ENCODE measurements at places on chromosomes 6 and 20.

GRCh38 chr6:111254004-111254778, 166.9 kb downstream of the SLC16A10 start:
- peaks cover 2% of the 10 kb centered on the region for H3K4me1 ChIP-seq
- no peaks in the 10 kb centered on the region for H3K36me3 ChIP-seq
- DNase-seq: no peak

DNA sequence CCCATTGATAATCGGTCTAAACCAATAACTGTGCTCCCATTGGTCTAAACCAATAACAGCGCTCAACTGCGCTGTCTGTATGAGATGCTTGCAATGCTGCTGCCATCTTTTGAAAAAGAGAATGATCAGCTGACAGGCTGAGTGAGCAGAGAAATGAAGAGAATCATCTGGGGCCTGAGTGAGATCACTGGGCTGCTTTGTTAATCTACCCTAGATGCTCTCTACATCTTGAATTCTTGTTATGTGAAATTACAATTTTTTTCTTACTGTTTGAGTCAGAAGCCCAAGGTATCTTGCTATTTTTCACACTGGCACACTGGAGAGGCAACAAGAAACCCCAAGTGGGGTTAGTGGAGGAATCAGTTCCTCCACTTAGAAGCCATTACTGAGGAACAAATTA, 91.5 kb upstream of the GCM1 start:
- no peak overlapping the region for H3K4me3 ChIP-seq
- H3K27ac ChIP-seq: no peak overlapping the region
- no peaks in the 10 kb centered on the region for H3K36me3 ChIP-seq
- no peaks in the 10 kb centered on the region for H3K4me1 ChIP-seq

DNA sequence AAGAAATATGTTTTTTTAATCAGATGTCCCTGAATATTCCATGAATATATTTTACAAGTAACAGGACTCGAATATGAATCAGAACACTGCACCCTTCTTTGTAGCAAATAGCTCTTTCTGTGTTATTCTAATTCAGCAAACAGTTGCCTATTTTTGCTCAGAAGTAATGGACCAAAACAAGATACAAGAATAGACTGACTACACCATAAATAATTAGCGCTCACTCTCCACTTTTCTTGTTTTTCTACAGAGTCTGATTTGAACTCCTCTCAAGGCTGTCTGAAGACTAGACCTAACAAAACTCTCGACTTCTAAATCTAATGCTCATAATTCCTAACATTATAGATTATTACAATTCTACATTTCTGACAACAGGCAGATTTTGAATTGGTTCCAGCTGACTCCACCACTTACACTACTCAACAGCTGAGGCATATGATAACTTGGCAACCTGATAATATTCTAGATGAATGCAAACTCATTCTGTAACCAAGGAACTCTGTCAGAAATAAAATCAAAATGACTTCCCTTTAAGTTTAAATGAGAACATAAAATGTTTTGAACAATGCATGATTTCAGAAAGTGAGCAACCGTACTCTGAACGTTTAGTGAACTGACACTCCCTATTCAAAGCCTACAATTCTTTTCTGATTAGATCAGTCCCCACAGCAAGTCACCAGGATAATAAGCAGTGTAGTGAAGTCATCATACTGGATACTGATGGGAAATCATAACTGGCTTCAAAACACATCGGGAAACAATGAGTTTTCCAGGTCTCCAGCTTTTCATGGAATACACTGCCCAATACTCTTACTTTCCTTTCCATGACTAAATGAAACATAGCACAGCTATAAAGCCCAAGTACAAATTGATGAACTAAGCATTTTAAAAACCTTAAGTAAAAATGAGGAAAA, 114.2 kb upstream of the BEND6 start:
- peaks cover 4% of the 10 kb centered on the region for H3K4me1 ChIP-seq
- DNase-seq: no peak
- no peaks in the 10 kb centered on the region for H3K27me3 ChIP-seq
- no peaks in the 10 kb centered on the region for H3K36me3 ChIP-seq
- no peak overlapping the region for H3K27ac ChIP-seq

DNA sequence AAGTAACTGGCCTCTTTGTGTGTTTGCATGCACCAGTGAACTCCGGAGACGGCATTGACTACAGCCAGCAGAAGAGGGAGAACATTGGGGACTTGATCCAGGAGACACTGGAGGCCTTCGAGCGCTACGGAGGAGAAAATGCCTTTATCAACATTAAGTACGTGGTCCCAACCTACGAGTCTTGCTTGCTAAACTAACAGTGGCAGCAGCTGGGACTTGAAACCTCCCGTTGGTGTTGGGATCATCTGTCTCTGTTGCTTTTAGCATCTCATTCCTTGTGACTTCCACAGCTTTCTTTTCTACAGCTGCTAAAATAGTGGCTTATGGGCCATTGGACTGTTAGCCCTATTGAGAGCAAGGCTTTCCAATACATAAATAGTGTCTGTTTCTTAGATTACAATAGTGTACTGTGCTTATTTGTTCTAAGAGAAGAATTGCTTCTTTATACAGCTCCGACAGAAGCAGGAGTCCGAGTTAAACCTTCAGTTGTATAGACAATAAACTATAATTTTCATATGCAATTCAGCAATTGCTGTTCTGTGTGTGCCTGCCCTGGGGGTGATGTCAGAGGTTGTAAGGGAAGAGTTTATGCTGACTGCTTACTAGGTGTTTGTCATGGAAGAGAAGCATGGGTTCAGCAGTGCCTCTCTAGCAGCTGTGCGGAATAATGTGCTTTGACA, 99.6 kb upstream of the QKI start:
- H3K27me3 ChIP-seq: no peaks in the 10 kb centered on the region
- H3K36me3 ChIP-seq: no peaks in the 10 kb centered on the region
- no peak for DNase-seq
- no peak overlapping the region for H3K4me3 ChIP-seq

DNA sequence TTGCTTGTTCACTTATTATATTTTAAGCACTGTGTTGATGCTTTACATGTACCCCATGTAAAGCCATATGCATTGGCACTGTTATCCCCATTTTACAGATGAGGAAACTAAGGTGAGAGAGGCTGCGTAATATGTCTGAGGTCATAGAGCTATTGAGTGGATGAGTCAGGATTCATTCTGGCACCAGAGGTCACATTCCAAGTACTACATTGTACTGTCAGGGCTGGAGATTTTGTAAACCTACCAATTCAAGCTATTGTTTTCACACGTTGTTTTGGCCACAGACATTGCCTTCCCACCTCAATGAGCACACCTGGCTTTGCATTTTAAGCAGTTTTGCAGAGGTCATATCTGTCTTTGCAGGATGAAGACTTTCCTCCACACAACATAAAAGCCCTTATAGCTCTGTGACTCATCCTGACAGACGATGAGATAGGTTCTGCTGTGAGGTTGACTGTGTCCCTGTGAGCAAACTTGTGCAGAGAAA, 33.2 kb downstream of the ANKS1A start:
- H3K4me1 ChIP-seq: peaks cover 9% of the 10 kb centered on the region
- H3K4me3 ChIP-seq: no peak overlapping the region
- no peak overlapping the region for H3K27ac ChIP-seq
- DNase-seq: no peak

DNA sequence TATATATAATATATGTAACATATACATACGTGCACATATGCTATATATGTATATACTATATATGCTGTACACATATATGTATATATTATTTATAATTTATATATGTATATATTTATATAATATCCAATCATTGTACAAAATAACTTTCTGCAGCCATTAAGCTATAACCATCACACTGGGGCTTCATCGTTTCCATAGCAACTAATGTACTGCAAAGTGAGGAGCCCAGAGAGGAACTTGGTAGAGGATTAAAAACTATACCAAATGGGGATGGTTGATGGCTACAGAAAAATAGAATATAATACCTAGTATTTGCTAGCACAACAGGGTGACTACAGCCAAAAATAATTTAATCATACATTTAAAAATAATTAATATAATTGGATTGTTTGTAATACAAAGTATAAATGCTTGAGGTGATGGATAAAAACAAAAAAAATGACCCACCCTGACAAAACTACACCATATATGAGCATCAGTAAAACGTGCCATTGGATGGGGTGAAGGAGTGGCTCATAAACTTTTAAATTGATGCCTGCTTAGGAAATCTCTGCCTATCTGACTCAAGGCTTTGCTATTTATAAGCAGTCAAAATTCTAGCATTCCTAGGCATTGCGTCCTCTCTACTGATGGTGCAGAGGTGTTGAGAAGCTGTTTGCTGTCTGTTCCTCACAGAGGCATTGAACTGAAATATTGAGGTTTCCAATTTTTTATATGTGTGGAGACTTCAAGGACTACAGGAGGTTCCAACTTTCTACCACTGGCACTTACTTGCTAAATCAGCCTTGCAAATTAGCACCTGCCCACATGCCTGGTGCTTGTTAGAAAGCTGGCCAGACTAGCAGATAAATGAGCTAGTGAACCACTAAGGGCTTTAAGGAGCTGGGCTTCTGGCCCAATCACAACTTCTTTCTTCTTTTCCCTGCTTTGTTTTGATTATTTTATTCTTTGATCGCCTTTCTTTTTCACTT, 190.1 kb downstream of the SCP2D1 start:
- H3K27ac ChIP-seq: no peak overlapping the region
- no peak overlapping the region for H3K4me3 ChIP-seq
- H3K36me3 ChIP-seq: no peaks in the 10 kb centered on the region
- H3K27me3 ChIP-seq: no peaks in the 10 kb centered on the region
- no peak for DNase-seq

DNA sequence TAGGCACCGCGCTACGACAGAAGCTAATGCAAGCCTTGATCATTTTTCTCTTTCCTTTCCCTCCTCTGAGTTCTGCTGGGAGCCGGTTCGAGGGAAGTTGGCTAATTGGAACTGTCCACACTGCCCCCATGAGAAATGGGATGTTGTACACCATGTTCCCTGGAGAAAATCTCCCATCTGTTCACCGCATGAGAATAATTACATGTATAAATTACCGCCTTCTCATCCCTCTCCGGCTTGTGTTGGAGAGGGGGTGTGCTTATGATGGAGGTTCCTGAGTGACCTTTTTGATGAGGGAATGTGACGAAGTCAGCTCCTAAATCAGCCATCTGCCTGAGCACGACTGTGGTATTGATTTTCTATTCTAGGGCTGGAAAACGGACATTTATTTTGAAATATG, 320.2 kb upstream of the SULF2 start:
- no peaks in the 10 kb centered on the region for H3K36me3 ChIP-seq
- H3K4me3 ChIP-seq: no peak overlapping the region
- no peak overlapping the region for H3K27ac ChIP-seq
- no peak for DNase-seq

DNA sequence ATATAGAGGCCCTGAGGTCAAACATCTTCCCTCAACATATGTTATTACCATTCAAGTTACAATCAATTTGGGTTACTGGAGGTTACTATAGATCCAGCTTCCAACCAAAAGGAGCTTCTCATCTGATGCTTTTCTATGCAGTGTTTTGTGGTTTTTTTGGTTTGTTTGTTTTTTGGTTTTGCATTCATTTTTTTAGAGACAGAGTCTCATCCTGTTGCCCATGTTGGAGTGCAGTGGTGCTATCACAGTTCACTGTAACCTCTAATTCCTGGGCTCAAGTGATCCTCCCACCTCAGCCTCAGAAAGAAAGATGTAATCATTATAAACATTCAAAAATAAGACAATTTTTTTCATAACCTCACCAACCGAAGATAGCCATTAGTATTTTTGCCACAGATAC, 124.4 kb upstream of the JARID2 start:
- H3K4me1 ChIP-seq: no peaks in the 10 kb centered on the region
- no peak overlapping the region for H3K27ac ChIP-seq
- no peak for DNase-seq
- H3K4me3 ChIP-seq: no peak overlapping the region
- H3K36me3 ChIP-seq: no peaks in the 10 kb centered on the region

DNA sequence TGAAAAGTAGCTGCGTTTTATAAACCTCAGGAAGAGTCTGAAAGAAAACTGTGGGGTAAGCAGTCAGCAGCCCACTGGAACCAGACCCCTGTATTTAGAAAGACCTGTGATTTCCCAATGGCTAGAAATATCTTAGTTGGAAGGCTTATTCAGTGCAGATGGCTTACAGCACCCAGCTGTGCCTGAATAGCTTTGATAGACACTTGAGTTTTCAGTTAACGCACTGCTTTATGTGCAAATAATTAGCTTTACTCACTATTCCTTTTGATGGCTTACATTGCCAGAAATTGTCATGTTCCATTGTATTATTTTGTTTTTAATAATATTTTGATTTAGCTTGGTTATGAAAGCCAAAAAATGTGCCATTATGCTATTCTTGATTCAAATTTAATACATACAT, 465.3 kb upstream of the SYNCRIP start:
- DNase-seq: no peak
- no peaks in the 10 kb centered on the region for H3K4me1 ChIP-seq

DNA sequence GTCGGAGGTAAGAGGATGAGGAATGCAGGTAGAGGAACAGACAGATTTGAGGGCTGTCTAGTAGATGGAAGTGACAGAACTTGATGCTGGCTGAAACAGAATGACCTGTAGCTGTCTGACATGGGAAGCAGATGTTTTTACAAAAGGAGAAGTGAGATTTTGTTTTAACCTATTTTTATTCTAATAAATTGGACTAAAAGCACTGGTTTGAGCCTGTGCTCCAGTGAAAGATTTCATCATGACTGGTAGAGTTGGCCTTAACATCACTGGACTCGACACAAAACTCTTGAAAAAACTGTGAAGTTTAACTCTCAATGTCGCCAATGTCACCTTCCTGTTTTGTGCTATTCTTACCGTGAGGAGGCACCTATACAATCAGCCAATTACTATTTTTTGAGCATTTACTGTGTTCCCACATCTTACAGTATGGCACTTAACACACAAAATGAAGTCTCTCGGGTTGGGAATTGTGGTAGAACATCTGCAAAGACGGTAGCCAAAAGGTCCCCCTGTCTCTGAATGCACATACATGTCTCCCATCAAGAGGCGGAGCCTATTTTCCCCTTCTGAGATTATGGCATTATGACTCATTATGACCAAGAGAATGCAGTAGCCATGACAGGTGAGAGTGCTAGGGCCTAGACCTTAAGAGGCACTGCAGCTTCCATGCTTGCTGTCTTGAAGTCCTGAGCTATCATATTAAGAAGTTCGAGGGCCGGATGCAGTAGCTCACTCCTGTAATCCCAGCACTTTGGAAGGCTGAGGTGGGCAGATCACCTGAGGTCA, 93.2 kb downstream of the FOXF2 start:
- no peaks in the 10 kb centered on the region for H3K4me1 ChIP-seq
- no peak overlapping the region for H3K4me3 ChIP-seq
- H3K27me3 ChIP-seq: no peaks in the 10 kb centered on the region
- DNase-seq: no peak

DNA sequence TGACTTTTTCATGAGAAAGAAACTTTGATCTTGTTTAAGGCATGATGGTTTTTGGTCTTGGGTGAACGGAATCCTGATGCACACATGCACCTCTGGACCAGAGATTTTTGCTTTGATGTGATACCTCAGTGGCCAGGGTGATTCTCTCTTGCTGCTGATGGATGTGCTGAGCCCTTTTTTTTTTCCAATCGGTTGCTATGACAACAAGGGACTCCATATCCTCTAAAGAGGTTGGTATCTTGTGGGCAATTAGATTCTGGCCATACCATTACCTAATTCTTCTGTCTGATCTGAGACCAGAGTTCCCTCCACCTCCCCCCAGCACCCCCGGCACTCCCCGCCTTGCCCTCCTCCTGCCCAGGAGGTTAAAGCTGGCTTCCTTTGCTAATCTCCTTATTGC, 24.9 kb downstream of the PDYN start:
- no peak for DNase-seq
- H3K27me3 ChIP-seq: no peaks in the 10 kb centered on the region
- H3K36me3 ChIP-seq: no peaks in the 10 kb centered on the region
- H3K4me1 ChIP-seq: no peaks in the 10 kb centered on the region
- no peak overlapping the region for H3K4me3 ChIP-seq

- H3K4me3 ChIP-seq: no peak overlapping the region
- H3K27ac ChIP-seq: no peak overlapping the region
- no peaks in the 10 kb centered on the region for H3K4me1 ChIP-seq
- no peaks in the 10 kb centered on the region for H3K27me3 ChIP-seq
Observed at GRCh38 chr6:149185799-149186357, 131.6 kb upstream of the TAB2 start.

All from ovary (tissue), 10 donors.